ENCODE measurements at places on chromosomes 2 and 18. TPM values are rescaled to one million over a fixed set of nuclear protein-coding genes. Genes with fewer than 3 reads are reported as not detected.

TEX51 gene
- polyA plus RNA-seq = not detected

SULT1C4 gene
- polyA plus RNA-seq = not detected

CYTIP gene
- polyA plus RNA-seq = 115 TPM

AOX1 gene
- not detected for polyA plus RNA-seq
